Neuronal stem cell (in vitro differentiated cells): ENCODE measurements at places on chromosomes 5 and 9.
A peak's percentile ranks its signal among the peaks of the same experiment; 100 is the strongest.

DNA sequence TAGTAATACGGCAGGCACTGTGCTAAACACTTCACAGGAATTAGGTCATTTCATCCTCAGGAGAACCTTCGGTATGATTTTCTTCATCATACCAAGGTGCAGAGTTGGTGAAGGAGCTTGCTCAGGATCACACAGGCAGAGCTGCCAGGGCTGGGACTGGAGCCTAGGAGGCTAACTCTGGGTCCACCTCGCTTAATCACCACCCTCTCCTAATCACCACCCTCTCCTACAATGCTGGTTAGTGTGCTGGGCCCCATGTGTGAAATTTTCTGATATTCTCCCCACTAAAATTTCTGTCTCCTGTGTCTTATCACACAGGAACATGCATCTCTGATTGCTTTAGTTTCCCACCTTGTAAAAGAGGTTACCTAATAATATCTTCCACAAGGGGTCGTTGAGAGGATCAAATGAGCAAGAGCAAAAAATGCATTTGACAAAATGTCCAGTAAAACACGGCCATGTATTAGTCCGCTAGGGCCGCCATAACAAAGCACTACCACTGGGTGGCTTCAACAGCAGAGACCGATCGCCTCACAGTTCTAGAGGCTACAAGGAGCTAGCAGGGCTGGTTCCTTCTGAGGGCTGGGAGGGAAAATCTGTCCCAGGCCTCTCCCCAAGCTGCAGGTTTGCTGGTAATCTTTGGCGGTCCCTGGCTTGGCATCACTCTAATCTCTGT, 128.2 kb upstream of the NFIB start:
- H3K36me3 ChIP-seq, result no peaks in the 10 kb centered on the region
- no peak overlapping the region for H3K4me3 ChIP-seq
- H3K27me3 ChIP-seq, result no peaks in the 10 kb centered on the region
- no peaks in the 10 kb centered on the region for H3K4me1 ChIP-seq
- DNase-seq, result no peak
- no peak overlapping the region for H3K27ac ChIP-seq

DNA sequence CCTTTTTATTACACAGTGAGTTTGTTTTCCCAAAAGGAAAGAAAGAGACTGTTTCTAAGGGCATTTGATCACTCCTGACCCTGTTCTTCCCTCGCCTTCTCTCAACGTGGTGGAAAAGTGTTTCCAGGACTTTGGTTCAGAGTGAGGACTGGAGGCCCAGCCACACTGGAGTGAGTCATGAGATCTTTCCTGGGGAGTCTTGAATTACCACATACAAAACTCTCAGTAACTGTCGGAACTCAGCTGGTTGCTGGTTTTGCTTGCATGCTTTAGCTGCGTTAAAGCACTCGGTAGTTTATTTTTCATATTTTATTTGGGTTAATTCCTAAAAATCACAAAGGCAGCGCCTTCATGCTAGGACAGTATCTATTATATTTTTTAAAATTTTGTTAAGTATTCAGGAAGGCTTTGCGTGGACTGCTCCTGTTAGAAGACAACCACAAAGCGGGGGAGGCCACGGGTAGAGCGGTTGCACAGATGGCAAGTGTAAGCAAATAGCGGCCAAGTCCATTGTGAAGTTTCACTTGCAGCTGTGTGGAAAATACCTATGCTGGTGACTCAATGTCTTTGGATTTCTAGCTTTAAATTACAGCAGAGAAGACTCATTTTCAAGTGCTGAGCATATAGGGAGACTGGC, 77.7 kb downstream of the ARSB start:
- H3K4me1 ChIP-seq, result peaks cover 25% of the 10 kb centered on the region
- no peaks in the 10 kb centered on the region for H3K36me3 ChIP-seq
- H3K27me3 ChIP-seq, result no peaks in the 10 kb centered on the region
- H3K4me3 ChIP-seq, result no peak overlapping the region

GRCh38 chr5:116530276-116530675, 44.3 kb downstream of the SEMA6A start:
- no peak overlapping the region for H3K27ac ChIP-seq
- H3K36me3 ChIP-seq, result no peaks in the 10 kb centered on the region
- no peaks in the 10 kb centered on the region for H3K27me3 ChIP-seq
- no peak for DNase-seq
- peaks cover 23% of the 10 kb centered on the region for H3K4me1 ChIP-seq

DNA sequence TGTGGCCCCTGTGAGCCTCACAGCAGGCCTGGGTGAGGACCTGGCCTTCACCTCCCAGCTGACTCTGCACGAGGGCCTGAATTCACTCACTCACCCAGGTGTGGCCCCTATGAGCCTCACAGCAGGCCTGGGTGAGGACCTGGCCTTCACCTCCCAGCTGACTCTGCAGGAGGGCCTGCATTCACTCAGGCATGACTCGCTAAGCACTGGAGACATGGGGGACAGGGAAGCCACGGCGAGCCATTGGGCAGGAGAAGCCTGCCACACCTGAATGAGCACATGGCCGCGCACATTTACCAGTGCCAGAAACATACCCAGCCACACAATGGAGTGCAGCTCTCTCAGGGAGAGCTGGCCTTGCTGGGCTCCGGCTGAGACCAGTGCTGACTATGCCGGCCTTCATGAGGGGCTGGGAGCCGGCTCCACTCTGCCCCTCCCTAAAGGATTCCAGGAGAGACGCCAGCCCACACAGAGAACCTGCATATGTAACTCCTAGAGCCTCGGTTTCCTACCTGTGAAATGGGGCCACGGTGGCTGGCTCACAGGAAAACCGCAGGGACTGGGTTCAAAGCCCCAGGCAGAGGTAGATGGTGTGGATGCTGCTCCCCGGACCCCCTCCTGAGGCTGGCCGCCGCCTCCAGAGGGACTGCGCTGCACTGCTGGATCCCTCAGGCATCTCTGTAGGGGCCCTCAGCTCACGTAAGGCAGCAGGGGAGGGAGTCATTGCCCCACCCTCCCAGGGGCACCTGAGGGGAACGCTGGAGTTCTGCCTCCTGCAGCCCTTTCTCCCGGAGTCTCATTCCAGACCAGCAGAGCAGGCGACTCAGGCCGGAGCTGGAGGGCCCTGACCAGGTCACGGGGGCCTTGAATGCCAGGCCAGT, 7.2 kb downstream of the ADAMTS2 start:
- no peak for DNase-seq
- H3K4me3 ChIP-seq, result no peak overlapping the region
- no peaks in the 10 kb centered on the region for H3K36me3 ChIP-seq
- H3K27me3 ChIP-seq, result peaks cover 14% of the 10 kb centered on the region

- H3K4me1 ChIP-seq, result no peaks in the 10 kb centered on the region
- no peak overlapping the region for H3K27ac ChIP-seq
- no peak for DNase-seq
- H3K36me3 ChIP-seq, result no peaks in the 10 kb centered on the region
- no peak overlapping the region for H3K4me3 ChIP-seq
Observed at GRCh38 chr5:85263125-85263524, 878.4 kb upstream of the EDIL3 start.

DNA sequence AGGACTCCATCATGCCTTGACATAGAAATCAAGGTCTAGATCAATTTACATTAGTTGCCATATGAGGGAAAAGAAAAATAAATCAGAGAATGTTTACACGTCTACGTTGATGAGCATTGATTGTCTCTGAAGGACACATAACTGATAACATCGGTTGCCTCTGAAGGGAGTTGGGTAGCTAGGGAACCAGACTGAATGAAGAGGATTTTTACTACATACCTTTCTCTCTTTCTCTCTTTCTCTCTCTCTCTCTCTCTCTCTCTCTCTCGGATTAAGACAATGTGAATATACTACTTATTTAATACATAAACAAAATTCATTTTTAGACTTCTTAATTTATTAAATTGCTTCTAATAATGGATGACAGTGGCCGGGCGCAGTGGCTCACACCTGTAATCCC, 118.4 kb upstream of the DAPK1 start:
- no peaks in the 10 kb centered on the region for H3K27me3 ChIP-seq
- no peak overlapping the region for H3K27ac ChIP-seq
- no peaks in the 10 kb centered on the region for H3K4me1 ChIP-seq
- no peak overlapping the region for H3K4me3 ChIP-seq
- no peaks in the 10 kb centered on the region for H3K36me3 ChIP-seq

GRCh38 chr5:158856291-158856690, 243.4 kb downstream of the EBF1 start:
- H3K27me3 ChIP-seq, result no peaks in the 10 kb centered on the region
- DNase-seq, result no peak
- no peaks in the 10 kb centered on the region for H3K36me3 ChIP-seq
- no peak overlapping the region for H3K4me3 ChIP-seq
- H3K27ac ChIP-seq, result no peak overlapping the region

DNA sequence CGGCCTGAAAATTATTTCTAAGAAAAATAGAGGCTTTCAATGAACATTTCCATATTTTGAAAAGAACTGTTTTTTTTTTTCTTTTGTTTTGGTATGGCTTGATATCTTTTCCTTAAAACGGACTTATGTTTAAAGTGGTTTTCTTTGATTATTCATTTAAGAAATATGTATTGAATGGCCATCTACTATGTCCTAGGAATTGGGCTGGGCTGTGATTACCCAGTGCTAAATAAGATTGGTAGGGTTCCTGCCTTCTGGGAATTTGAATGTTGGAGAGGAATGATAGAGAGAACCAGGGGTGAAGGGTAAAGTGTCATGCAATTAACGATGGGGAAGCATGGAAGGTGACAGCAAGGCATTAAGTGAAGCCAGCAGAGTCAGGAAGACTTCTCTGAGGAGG, 33.2 kb downstream of the TNFSF8 start:
- no peak overlapping the region for H3K4me3 ChIP-seq
- H3K27ac ChIP-seq, result no peak overlapping the region
- no peaks in the 10 kb centered on the region for H3K36me3 ChIP-seq
- H3K4me1 ChIP-seq, result peaks cover 5% of the 10 kb centered on the region
- DNase-seq, result no peak

DNA sequence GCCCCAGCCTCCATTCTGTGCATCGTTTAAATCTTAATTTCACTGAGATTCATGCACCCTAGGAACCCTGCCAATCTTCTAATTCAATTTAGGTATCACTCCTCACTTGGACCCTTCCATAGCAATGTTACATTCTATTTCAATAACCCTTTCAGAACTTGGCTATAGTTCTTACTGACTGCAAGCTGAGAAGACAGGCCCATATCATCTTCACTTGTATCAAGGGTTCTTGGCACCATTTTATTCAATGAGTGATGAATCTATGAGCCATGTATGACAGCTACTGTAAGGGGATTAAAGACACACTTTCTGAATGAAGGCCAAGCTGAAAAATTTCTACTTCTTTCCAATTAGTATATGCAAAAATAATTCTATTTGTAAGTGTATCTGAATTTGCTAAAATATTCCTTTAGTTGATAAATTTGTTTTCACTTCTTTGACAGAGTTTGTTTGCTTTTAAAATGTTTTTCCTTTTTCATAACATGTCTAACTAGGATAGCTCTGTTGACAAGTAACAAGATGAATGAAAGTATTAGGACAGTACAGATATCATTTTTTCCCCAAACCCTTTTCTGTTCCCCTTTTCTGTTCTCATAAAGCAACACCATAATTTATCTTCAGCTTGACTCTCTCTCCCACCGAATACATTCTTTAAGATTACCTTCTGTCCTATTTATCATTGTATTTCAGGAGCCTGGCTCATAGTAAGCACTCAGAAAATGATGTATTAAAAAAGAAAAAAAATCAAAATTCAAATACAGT, 9.6 kb downstream of the ITGA2 start:
- DNase-seq, result no peak
- H3K4me1 ChIP-seq, result peaks cover 2% of the 10 kb centered on the region
- no peak overlapping the region for H3K27ac ChIP-seq
- H3K4me3 ChIP-seq, result no peak overlapping the region
- no peaks in the 10 kb centered on the region for H3K27me3 ChIP-seq

DNA sequence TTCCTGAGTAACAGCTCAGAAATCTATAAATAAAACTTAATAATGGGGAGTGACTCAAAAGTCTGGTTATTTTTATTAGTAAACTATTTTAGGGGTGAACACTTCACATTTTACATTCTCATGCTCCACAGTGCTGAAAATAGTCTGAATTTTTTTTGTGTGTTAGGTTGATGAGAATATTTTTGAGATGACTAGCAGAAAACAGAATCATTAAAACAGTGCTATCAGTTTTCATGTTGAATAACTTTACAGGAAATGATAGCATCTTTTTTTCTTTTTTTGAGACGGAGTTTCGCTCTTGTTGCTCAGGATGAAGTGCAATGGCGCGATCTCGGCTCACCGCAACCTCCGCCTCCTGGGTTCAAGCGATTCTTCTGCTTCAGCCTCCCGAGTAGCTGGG, 60.3 kb downstream of the TMC1 start:
- no peaks in the 10 kb centered on the region for H3K27me3 ChIP-seq
- no peak overlapping the region for H3K4me3 ChIP-seq
- H3K27ac ChIP-seq, result no peak overlapping the region
- no peak for DNase-seq
- no peaks in the 10 kb centered on the region for H3K36me3 ChIP-seq

DNA sequence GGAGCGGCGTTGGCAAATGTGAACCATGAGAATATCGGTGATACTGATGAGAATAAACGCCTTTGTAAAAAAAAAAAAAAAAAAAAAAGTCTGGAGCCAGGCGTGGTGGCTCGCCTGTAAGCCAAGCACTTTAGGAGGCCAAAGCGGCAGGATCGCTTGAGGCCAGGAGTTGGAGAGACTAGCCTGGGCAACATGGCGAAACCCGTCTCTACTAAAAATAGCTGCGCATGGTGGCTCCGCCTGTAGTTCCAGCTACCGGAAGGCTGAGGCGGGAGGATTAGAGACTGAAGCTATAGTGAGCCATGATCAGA, 425 bp upstream of the NFX1 start:
- no peaks in the 10 kb centered on the region for H3K27me3 ChIP-seq
- H3K4me1 ChIP-seq, result no peaks in the 10 kb centered on the region
- no peak for DNase-seq
- peak overlapping the region; percentile 79 for H3K4me3 ChIP-seq

DNA sequence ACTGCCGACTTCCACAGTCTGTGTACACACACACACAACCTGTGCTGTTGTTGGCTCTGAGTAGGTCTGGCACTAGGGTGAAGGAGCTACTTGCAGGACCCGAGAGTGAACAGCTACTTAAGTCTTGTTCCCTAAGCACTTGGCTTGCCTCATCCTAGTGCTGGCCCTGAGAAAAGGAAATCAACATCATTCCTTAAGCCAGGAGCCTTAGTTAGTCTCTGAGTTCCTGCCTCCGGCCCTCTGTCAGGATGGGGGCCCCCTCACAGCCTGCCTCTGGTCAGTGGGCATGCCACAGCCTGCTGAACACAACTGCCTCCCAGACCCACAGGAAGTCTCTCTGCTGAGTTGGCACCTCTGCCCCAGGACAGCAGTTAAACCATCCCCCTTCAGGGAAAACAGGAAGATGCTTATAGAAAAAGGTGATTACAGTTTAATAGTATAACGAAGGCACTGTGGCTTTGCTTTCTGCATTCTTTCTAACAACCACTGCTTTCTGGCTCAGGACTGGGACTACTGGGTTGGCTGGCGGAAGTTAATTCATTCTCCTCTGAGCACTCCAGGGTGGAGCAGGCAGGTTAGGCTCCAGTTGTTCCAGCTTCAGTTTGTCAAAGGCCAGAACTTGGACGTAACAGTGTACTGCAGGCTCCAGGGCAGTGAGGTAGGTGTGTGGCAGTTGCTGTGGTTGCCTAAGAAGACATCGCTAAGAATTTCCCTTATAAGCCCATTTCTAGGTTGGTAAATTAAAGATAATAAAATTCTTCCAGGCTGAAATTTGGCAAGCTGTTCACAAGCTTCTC, 2.8 kb downstream of the MAMDC2 start:
- H3K36me3 ChIP-seq, result no peaks in the 10 kb centered on the region
- H3K27me3 ChIP-seq, result no peaks in the 10 kb centered on the region
- DNase-seq, result no peak
- H3K27ac ChIP-seq, result no peak overlapping the region
- peaks cover 8% of the 10 kb centered on the region for H3K4me1 ChIP-seq
